ENCODE measurements at places on chromosomes 1 and 21.

DNA sequence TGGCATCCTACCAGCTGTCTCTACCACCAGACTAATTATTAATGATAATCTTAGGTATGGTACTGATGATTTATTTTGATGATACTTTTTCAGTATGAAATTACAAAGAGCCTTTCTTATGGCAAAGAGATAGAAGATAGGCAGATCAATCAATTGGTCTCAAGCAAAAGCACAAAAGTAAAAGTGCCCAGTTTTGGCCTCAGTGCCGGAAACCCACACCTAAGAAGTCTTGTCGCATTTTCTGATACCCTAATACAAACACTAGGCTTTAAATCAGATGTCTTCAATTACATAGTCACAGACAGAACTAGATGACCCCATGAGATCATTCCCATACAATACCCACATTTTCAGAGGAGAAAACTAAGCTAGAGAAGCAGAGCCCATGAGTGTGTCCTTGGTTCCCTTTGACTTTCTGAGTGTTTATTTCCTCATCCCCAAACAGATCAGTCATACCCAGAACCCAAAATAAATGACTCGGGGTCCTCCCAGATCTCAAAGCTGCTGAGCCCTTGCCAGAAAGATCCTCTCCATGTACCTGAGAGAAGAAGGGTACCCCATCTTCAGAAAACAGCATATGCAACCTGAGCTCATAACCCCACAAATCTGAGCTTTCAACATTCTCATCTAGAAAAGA is 7.7 kb downstream of the ITPKB start:
- DNase-seq: no peak

DNA sequence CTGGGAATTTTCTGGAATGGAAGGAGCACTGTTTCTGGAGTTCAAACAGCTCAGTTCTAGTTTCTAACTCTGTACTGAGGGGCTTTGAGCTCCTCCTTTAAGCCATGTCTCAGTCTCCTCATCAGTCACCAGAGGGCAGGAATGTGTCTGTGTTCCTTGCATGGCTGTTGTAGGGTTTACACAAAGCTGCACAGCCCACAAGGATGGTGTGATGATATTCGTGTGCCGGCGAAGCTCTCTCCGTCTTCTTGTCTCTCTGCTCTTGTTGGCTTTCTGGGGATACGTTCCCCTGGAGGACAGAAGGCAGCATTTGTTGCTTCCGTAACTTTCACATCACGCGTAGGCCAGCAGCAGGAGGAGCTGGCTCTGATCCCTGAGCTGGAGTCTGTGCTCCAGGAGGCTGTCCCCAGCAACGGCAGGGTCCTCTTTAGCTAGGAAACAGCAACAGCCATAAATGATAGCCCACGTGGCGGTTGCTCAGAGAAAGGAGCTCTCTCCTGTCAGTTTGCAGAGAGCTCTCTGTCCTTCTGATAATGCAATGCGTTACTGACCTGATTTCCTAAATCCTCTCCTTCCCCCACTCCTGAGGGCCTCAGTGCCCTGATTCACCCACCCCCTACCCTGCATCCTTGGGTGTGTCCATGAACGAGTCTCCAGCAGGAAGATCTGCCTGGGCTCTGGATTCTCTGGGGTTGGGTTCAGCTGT is 189.2 kb upstream of the VAMP3 start:
- no peak for DNase-seq

GRCh38 chr1:155219592-155220031 is 11.1 kb downstream of the MTX1 start:
- DNase-seq: no peak

DNA sequence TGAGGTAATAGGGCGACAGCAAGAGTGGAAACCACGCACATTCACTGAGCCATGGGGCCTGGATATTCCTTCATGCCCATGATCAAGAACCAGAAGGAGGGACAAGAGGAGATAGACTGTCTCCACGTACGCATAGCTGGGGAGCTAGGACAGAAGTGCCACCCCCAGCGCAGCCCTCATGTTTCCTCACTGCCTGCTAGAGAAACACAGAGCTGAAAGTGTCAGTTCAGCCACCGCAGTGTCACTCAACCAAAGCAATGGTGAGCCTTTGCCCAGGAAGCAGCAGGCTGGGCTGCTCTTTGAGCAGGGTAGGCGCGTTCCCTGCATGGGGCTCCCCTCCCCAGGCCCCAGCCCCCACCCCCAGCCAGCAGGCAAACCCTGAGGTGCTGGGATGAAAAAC is 68.5 kb downstream of the STUM start:
- DNase-seq: no peak

GRCh38 chr1:8866173-8866791 is 12.2 kb downstream of the ENO1 start:
- DNase-seq: no peak

- no peak for DNase-seq
Observed at GRCh38 chr1:198577444-198577843, 37.0 kb upstream of the ATP6V1G3 start.

GRCh38 chr1:44220001-44220751 is 6.9 kb downstream of the DMAP1 start:
- no peak for DNase-seq

- no peak for DNase-seq
Observed at GRCh38 chr21:44831227-44831860, 13.5 kb upstream of the SUMO3 start.

DNA sequence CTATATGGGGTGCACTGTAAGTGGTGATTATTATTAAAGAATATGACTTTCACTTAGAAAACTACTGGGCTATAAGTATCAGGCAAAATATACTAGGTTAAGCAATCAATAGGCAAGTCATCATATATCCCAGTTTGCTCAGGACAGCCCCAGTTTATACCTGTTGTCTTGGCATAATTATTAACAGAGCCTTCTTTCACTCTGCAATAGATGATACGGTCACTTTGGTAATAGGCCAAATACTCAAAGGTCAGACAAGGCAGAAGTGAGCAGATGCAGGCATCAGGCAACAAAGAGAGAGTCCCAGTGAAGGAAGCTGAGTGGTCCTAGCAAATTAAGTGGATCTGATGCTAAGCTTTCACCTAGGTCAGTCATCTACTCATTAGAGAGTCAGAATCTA is 599.9 kb downstream of the LMO4 start:
- no peak for DNase-seq

- DNase-seq: no peak
Observed at GRCh38 chr1:159581422-159581821, 6.2 kb upstream of the APCS start.

GRCh38 chr1:199123615-199124014 is 484.8 kb downstream of the PTPRC start:
- no peak for DNase-seq

GRCh38 chr1:25760871-25761270 is 39.1 kb upstream of the SELENON start:
- DNase-seq: no peak

DNA sequence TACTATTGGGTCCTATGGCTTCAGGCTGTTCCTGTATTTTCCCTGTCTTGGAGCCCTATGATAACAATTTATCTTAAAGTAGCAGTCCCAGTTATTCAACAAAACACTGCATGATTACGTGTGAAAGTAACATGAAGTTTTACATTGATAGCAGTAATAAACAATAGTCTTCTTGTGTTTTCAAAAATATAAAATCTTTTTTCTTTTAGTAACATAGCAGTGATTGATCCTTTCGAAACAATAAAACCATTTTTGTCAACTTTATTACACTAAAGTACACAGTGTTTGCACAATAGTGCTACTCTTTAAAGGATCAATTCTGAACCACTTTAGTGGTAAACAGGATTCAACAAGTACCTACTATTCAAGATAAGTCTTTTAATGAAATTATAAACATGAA is 90.6 kb downstream of the GPATCH2 start:
- no peak for DNase-seq

DNA sequence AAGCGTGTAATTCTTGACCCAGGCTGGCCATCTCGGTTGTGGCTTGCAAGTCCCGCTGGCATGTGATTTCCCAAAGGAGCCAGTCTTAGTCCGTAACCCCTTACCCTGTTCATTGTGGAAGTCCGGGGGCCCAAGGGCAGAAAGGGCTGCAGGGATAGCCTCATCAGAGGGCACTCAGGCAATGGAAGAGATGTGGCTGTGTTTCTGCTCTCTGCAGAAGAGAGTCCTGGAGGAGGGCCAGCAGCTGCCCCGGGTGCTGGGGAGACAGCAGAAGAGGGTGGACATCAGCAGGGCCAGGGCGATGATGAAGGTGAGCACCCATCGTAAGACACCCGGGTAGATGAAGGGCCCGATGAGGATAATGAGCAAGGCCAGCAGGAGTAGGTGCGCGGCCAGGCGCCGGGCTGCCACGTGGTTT is 830 bp downstream of the RNF186 start:
- no peak for DNase-seq

DNA sequence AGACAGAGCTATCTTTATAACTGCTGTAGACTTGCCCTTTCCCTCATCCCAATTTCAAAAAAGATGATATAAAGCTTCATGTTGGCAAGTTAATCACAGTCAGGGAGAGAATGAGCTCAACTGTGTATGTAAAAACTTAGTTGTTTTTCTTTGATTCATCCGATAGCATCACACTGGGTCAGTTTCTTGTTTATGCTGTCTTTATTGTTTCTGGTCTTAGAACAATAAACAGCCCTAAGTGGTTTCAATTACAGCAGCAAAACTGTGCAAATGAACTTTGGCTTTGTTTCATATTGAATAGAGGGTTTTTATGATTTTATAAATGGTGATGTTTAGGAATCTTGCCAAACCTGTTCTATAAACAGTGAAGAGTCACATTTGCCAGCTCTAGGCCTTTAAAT is 423.8 kb upstream of the CXADR start:
- DNase-seq: no peak

DNA sequence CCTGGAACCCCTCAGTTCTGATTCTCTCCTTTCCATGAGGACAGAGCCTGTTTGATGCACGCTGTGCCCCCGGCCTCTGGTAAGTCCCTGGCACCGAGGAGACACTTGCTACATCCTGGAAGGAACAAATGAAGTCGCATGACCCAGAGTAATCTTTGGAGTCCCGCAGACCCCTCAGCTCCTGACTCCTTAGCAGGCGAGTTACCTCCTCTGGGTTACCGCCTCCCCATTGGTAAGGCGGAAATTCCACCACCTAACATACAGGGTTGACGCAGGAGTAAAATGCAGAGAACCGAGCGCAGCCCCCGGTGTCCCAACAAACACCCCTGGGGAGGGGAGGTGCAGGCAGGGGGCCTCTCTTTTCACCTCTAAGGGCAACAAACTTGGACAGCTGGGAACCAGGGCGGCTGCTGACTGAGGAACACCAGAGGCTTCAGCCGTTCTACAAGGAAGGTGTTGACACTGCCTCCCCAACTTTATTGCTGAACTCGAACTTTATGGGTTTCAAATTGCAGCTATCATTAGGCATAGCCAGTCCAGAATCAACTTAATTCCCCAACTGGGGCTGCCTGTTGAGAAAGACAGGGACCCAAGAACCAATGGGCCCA is 115.3 kb upstream of the IFFO2 start:
- no peak for DNase-seq

- no peak for DNase-seq
Observed at GRCh38 chr1:85396194-85396593, 68.8 kb downstream of the DDAH1 start.

- no peak for DNase-seq
Observed at GRCh38 chr1:19596065-19596713, 47.9 kb upstream of the NBL1 start.

- no peak for DNase-seq
Observed at GRCh38 chr1:239844833-239845232, 246.8 kb upstream of the FMN2 start.

DNA sequence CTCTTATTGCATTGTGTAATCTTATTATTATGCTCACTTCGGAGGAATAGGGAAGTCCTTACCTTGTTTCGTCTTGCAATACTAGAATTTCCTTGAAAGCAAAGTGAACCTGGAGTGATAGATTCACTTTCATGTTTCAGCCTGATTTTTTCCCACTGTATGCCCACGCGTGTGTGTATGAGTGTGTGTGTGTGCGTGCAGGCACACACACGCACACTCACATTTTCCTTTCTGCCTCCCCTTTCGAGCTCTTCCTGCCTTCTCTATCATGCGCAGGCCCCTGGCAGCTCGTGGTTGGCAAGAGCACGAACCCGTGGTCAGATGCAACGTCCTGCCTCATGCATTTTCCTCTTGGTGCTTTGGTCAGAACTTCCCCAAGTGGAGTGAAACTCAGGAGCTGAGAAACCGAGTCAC is at the start of gene GCSAML:
TSS of gene GCSAML (plus strand) at position 366 of the 414 bp plus-strand sequence. CDS start 58 bp downstream, outside the sequence.
- DNase-seq: no peak

DNA sequence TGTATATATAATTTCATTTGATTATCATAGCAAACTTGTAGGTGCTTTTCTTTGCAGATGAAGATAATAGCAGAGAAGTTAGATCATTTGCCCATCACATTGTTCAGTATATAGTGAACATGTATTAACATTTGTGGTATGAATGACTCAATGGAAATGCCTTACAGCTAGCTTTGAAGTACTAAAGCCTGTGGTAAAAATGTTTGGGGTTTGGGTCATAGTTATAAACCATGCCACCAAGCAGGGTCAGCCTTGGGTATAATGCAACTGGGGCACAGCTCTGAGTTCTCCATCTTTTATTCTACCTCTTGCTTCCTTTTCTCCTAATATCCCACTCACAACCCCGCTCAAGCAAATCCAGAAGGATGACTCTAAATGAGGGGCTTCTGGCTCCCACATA is 141.6 kb downstream of the KCNT2 start:
- DNase-seq: no peak

GRCh38 chr1:185843297-185843869 is 109.2 kb downstream of the HMCN1 start:
- DNase-seq: no peak

DNA sequence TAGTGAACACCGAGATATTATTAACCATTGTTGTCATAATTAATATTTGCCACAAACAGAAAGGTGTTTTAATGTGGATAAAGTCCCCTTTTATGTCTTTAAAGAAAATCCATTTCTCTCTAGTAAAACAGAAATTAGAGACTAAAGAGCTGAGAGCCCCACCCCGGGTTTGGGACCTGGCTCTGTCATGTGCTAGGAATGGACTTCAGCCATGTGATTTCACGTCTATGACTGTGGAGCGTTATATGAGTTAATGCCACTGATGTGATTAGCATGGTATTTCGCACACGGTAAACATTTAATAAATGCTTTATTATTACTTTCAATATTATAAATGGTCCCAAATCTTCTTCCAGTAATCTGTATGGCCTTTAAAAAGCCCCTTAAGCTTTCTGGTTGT is 205.0 kb upstream of the NFIA start:
- DNase-seq: no peak

DNA sequence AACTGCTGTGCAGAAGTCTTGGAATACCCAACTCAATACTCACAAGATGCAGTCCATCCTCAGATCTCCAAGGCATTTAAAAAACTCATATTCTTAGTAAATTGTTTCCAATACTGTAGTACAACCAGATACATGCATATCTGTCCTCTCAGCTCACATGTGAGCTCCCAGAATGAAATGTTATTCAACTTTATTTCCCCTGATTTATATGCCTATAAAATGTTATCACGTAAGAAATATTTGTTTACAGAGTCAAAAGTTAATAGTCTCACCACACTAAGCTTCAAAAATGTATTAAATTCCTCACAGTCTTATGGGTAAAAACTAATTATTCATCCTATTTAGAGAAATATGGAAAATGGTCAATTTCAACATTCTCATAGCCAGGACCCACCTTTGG is 56.6 kb downstream of the LTN1 start:
- DNase-seq: no peak

Data from GOT3 (cell line).